Calu3 (cell line): ENCODE measurements at places on chromosomes 11 and 22. TPM values are rescaled to one million over a fixed set of nuclear protein-coding genes. Genes with fewer than 3 reads are reported as not detected.

DNA sequence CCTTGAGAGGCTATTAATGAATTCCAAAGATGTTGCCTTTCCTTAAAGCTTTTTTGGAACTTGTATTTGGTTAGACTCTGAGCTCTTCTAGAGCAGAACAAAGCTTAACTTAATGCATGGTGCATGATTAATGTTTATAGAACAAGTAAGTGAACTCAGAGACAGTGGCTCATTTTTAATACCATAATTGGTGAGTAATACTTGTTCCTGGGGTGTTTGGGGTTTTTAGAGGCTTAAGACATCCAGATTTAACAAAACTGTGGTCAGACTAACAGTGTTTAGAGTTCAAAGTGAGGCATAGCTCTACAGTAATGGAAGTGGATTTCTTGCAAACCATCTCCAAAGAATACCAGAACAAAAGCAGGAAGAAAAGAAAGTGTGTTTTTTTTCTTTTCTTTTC, 73.7 kb upstream of the CTSC start:
- no peak for DNase-seq

- no peak for DNase-seq
These were observed 1.1 kb downstream of the PRDX5 start for GRCh38 chr11:64318766-64319761.

DNA sequence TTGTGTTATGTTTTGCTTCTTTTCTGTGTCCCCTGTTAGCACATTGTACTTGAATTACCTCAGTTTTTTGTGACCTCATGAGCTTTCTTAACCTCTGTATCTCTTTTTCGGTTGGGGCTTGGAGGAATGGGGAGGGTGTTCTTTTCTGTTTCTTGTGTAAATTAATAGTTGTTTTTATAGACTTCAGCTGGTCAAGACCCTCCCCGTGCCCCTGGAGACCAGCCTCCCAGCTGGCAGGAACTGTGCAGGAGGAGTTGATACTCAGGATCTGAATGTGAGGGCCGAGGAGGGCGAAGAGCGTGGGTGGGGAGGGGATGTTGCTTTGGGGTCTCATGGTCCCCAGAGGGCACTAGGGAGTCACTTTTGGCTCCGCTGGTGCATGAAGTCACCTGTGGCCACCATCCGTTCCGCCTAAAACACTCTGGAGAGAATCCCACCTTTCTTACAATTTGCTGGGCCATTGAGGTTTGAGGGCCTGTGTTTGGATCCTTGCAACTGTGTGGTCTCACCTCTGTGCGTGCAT, 44.3 kb upstream of the NNMT start:
- no peak for DNase-seq

GRCh38 chr11:30230714-30231113, at the start of gene FSHB:
FSHB (plus strand) TSS chr11:30231014; CDS start chr11:30231903, 889 bp downstream.
- DNase-seq = no peak

- no peak for DNase-seq
These were observed 29.1 kb downstream of the MAP6 start for GRCh38 chr11:75639762-75640181.

DNA sequence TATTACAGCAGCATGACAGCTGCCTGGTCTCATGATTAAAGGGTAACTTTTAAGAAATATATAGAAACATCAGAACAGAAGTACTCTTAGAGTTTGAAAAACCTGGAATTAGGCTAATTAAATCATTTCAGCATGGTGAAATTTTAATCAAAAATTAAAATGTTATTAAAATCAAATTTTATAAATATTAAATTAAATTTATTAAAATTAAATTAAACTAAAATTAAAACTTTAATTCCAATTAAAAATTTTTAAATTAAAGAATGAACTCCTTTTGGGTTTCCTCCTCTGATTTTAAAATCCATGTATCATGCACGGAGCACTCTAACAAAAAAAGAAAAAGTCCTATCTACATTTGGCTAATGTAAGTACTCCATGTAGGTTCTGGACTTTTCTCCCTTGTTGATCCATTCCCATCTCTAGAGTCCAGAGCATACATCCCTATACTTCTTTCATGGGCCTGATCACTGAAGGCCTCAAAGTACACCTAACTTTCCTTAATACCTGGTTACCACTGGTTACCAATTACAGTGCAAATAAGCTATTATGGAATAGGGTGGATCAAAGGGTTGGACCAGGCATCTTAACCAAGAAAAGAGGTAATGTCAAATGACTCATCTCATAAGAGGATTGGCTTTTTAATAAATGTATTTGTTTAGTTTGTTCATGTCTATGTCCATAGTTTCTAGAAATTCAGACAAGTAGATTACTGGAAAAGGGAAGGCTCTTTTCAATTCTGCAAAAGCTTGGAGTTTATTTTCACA, 48.4 kb upstream of the MUC15 start:
- no peak for DNase-seq

DNA sequence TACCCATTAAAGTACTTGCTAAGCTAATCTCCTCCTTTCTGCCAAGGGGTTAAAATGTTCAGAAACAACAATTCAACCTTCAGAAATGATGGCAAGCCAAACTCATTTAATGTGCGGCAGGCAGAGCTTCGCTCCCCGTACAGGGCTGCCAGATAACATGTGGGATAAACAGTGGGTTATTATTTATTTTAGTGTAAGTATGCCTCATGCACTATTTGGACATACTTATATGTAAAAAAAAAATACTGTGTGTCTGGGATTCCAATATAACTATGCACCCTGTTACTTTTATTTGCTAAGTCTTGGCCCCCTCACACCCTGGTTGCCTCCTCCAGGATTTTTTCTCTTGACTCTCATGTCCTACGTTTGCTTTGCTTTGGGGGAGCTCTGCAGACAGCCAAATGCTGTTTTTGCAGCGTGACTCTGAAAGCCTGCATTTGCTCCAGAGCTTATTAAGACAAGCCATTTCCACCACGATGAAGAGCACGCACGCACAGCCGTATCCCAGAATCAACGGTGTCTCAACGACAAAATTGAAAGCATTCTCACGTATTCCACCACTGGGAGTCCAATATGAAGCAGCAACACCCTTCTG, 86.5 kb upstream of the SHANK2 start:
- DNase-seq = no peak

- DNase-seq = no peak
These were observed 28.8 kb upstream of the EXPH5 start for GRCh38 chr11:108622341-108622740.

DNA sequence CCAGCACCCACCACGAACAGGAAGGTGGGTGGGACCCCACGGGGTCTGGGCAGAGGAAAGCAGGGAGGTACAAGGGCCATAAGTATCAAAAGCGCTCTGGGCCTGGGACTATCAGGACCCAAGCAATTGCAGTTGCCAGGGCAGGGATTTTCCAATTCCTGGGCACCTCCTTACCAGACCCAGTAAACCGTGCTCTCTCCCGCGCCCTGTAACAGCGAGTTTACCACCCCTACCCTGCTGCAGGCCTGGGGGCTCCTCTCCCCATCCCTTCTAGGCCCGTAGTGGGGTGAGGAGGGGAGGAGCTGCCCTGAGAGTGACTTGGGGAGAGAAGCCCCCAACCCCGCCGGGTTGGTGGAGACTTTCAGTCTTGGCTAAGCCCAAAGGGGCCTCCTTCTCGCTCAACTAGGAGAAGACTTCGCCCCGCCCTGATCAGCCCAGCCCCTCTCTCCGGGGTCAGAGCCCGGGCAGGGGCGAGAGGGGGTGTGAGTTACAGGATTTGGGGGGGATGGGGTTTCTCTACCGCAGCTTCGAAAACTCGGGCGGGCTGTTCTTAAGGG, 5.4 kb downstream of the PAX6 start:
- no peak for DNase-seq

DNA sequence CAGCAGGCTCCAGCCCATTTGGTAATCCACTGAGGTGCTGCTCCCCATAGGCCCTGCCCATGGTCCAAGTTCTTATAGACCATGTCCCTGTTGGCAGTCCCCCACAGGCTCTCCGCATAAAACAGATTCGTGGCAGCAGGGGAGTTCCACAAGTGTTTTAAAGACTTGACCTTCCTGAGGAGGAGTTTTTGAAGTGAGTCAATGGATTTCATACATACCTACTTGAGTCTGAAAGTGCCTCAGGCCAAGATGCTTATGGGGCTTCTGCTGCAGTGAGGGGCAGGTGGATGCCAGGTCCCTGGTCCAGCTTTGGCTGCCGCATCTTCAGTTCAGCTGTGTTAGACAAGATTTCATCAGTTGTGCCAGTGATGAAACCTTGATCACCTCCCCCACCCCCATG, 43.3 kb downstream of the CABIN1 start:
- no peak for DNase-seq

DNA sequence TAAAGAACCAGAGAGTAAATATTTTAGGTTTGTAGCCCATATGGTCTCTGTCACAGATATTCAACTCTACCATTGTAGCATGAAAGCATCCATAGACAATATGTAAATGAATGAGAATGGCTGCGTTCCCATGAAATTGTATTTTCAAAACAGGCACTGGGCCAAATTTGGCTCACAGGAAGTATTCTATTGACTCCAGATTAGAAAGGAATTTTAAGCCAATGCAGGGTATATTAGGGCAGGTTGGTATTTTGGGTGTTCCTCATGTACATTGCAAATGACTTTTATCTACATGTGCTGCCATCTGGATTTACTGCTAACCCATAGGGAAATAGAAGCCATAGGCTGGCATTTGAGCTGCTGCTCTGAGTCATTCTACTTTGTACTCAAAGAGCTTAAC, 35.1 kb upstream of the PDGFD start:
- no peak for DNase-seq

DNA sequence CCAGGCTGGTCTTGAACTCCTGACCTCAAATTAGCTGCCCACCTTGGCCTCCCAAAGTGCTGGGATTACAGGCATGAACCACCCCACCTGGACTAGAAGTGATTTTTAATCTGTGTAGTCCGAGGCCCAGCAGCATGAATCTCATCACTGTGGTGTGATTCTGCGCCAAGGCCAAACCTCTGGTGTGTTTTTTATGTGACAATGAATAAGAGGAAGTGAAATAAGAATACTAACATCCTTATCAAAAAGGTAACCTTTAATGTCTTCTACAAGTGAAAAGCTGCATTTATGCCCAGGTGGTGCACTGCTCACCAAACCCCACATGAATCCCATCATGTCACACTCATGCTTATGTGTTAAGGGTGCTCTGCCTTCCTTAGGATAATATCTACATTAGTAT, 77.1 kb upstream of the OR9Q1 start:
- no peak for DNase-seq

TMEM132A gene
- total RNA-seq = 105 and 116 TPM in 2 replicates

MYRF gene
- total RNA-seq = 91.4 and 139 TPM in 2 replicates

PRAME gene
- total RNA-seq = 2.6 and 5.1 TPM in 2 replicates

INSC gene
- total RNA-seq = not detected in 2 replicates

PRODH gene
- 1.5 and 2.7 TPM in 2 replicates for total RNA-seq
